ENCODE measurements at places on chromosomes 2 and 18.

DNA sequence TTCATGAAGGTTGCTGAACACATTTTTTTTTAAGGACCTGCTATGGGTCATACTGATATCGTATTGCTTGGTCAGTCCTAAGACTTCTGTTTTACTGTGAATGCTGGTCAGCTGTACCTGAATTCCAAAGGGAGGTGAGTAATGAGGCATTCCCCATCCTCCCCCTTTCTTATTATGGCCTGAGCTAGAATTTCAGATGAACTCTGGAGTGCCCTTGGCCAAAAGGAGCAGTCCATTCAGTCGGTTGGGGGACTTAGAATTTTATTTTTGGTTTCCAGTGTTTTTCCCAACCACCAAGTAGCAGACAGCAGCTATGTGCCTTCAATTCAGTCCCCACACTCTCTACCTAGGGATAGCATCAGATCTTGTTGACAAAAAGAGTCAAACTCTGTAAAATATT is 26.9 kb upstream of the PDCL3 start:
- DNase-seq = no peak

GRCh38 chr2:67936969-67937368 is 125.8 kb downstream of the C1D start:
- DNase-seq = no peak

- no peak for DNase-seq
Measured at GRCh38 chr18:67199993-67200617, 316.4 kb downstream of the DSEL start.

- no peak for DNase-seq
Measured at GRCh38 chr18:43471873-43472272, 194.6 kb upstream of the SYT4 start.

- no peak for DNase-seq
Measured at GRCh38 chr2:42614838-42615237, 46.4 kb downstream of the MTA3 start.

GRCh38 chr2:189522435-189523151 is 58.0 kb downstream of the SLC40A1 start:
- no peak for DNase-seq

GRCh38 chr2:157905092-157905491 is 29.0 kb upstream of the ACVR1 start:
- no peak for DNase-seq

GRCh38 chr18:74175658-74176057 is 27.3 kb downstream of the TIMM21 start:
- no peak for DNase-seq

DNA sequence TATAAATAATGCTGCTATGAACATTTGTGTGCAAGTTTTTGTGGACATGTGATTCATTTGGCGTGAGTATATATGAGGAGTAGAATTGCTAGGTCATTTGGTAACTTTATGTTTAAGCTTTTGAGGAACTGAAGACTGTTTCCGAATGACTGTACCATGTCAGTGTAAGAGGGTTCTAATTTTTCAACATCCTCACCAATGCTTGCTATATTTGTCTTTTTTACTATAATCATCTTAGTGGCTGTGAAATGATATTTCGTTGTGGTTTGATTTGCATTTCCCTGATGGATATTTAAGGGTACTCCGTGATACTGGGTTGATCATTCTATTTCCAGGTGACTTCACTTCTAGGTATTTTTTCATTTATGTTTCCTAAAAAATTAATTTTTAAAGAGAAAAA is 241.1 kb downstream of the BCL2 start:
- no peak for DNase-seq

GRCh38 chr2:84373391-84373790 is 85.7 kb downstream of the SUCLG1 start:
- no peak for DNase-seq

GRCh38 chr18:2914185-2914880 is 67.5 kb downstream of the EMILIN2 start:
- no peak for DNase-seq

DNA sequence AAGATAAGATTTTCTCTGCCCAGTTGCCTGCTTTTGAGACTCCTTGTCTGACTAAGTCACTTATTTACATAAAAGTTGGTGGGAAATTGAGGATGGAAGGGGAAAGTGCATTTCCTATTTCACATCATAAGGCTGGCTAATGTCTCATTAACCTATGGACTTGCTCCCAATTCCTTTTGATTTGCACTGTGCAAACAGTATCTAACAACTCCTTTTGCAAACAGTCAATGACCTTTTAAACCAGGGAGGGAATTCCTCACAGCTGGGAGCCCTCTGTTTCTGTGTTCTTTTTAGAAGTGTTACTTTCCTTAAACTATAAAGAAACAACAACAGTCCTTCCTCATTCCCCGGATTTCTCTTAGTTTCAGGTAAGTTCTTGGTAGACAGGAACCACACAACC is 272.8 kb downstream of the RND3 start:
- DNase-seq = no peak

- no peak for DNase-seq
Measured at GRCh38 chr2:235146871-235147565, 195.2 kb downstream of the SH3BP4 start.

- no peak for DNase-seq
Measured at GRCh38 chr2:191748528-191749180, 70.7 kb downstream of the NABP1 start.

GRCh38 chr2:20451000-20451290 is 4.1 kb downstream of the RHOB start:
- DNase-seq = no peak
